ENCODE measurements at places on chromosomes 1 and 21. TPM values are rescaled to one million over a fixed set of nuclear protein-coding genes. Genes with fewer than 3 reads are reported as not detected.
A peak's percentile ranks its signal among the peaks of the same experiment; 100 is the strongest.

DNAI4 gene
- 20.8 TPM for total RNA-seq

CELA2A gene
- not detected for total RNA-seq

GRCh38 chr21:25328736-25329135 is 278.5 kb downstream of the MRPL39 start:
- H3K27ac ChIP-seq = no peak overlapping the region
- H3K4me1 ChIP-seq = no peaks in the 10 kb centered on the region
- no peaks in the 10 kb centered on the region for H3K36me3 ChIP-seq
- H3K4me3 ChIP-seq = no peak overlapping the region

DNA sequence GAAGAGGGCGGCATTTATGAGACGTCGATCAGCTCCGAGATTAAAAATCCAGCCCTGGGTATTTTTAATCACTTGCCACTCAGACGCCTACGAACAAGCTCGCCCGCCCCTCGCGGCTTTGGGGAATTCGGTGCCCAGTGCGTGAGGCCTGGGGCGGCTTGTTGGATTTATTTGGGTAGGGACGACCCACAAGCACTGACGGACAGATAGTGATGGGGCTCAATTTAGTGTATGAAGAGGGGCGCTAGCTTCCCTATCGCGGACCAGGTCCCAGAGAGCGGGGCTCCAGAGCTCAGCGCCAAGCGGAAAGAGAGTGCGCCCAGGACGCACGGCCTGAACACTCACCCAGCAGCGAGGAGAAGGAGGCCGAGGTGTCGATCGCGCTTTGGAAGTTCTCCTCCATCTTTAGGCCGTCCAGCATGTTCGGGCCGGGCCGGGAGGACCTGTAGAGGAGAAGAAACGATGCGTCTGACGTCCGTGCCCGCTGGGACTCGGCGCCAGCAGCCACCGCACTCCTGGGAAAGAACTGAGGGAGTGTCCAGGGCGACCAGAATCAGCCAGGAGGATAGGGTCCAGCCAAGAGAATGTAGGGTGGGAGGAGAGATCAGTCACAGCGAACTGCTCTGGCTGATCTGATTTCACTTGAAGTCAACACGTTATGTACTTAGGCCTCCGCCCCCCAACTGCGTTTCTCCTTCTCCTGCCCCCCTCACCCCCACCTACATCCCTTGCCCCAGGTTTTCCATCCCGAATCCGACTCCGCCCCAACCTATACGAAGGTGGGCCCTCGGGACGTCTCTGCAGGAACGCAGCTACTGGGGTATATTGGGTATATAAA is 1.2 kb downstream of the LMX1A start:
- peak overlapping the region; percentile 44 for H3K4me3 ChIP-seq
- H3K27ac ChIP-seq = no peak overlapping the region
- no peaks in the 10 kb centered on the region for H3K4me1 ChIP-seq
- H3K36me3 ChIP-seq = no peaks in the 10 kb centered on the region
- DNase-seq = no peak
- H3K27me3 ChIP-seq = no peaks in the 10 kb centered on the region

DNA sequence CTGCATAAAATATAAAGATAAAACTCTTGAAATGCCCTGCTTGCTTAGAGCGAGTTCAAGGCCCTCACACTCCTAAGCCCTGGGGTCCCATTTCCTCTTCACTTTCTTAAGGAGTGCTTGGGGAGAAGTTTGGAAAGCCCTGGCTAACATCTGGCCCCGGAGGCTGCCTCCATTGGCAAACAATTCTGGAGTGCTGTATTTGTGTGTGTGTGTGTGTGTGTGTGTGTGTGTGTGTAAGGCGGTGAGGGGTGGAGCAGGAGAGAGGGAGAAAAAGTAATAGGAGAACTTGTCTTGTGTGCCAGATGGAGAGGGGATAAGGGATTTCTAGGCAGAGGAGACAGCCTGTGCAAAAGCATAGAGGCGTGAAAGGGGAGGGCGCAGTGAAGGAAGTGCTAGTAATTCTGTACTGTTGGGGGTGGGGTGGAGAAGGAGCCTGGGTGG is 578 bp upstream of the TRIM62 start:
- H3K27me3 ChIP-seq = no peaks in the 10 kb centered on the region
- H3K4me1 ChIP-seq = peaks cover 4% of the 10 kb centered on the region
- DNase-seq = no peak
- no peak overlapping the region for H3K27ac ChIP-seq
- H3K36me3 ChIP-seq = no peaks in the 10 kb centered on the region

GRCh38 chr1:44237721-44238457 is 24.6 kb downstream of the DMAP1 start:
- no peaks in the 10 kb centered on the region for H3K4me1 ChIP-seq
- no peak overlapping the region for H3K4me3 ChIP-seq
- DNase-seq = peak; percentile 66
- no peaks in the 10 kb centered on the region for H3K27me3 ChIP-seq
- H3K36me3 ChIP-seq = no peaks in the 10 kb centered on the region
